ENCODE measurements at places on chromosomes 12 and 14.

DNA sequence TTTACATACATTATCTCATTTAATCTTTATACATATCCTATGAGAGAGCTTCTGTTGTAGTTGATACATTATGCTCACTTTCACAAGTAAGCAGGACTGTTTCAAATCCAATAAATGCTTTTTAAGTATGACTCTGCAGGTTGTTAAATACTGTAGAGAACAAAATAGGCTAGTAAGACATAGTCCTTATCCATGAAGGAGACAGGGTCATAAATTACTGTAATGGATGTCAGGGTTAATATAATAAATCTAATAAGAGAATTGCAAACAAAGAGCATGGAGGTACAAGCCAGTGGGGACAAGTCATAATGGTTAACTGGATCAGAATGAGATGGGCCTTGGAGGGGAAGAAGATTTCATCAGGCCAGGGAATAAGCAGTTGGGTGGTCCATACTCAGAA, 303.8 kb upstream of the RGS6 start:
- DNase-seq, result no peak

DNA sequence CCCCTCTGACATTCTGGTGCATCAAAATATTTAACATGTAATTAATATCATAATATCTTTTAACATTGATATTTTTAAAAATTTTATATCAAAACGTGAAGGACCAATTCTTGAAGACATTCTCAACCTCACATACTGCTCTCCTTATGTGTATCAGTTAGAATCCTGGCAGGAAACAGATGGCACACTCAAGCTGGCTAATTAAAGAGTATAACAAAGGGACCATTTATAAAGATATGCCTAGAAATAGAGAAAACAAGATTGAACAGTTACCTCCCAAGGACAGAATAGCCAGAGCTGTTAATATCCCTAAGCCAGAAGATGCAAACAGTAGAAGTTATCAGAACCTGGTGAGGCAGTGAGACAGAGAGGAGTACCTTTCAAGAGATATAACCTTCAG, 368.7 kb downstream of the NELL2 start:
- no peak for DNase-seq

DNA sequence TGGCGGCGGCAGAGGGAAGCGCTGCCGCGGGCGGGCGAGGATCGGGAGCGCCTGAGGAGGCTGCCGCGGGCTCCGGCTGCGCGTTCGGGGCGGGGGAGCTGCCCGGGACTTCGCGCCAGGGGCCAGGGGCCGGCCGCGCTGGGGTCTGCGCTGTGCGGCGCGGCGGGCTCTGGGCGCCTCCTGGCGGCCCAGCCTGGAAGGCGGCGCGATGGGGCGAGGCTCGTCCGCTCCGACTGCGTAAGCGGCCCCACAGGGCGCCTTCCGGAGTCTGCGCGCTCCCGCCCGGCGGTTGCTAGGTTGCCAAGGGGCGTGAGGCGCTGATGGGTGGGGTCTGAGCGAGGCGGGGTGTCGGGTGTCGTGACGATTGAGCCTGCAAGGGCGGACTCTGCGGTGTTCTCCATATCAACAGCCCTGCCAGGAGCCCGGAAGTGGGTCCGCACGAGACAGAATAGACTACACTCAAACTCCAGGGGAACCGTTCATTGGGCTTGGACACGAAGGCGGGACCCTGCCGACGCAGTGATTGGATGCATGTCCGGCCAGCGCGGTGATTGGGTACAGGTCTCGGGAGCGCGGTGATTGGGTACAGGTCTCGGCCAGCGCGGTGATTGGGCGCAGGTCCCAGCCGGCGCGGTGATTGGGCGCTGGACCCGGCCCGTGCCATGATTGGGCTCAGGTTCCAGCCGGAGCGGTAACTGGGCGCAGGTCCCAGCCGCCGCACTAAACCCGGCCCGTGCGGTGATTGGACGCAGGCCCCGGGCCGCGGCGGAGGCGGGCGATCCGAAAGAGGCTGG, at the start of gene TEDC1:
Gene TEDC1, plus strand, starts transcription at position 675 of the 794 bp plus-strand sequence. CDS start 130 bp downstream, outside the sequence.
- peak; percentile 100 for DNase-seq

GRCh38 chr12:54988402-54989054, 4.0 kb upstream of the TESPA1 start:
- DNase-seq, result peak; percentile 6

DNA sequence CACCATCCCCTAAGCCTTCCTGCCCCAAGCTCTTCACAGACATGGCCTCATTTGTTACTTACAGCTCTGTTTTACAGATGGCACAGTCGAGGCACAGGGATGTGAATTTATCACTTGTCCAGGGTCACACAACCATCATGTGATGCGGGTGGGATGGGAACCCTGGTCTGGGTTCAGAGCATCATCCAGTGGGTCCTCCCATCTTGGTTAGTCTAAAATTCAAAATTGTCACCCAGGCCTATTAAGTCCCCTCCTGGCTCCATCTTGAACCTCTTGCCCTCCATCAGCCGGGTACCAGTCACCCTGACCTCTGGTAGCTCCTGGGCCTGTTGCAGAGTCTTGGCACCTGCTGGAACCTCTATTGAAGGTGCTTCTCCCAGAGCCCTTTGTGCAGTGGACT, 52.9 kb downstream of the ACACB start:
- no peak for DNase-seq

DNA sequence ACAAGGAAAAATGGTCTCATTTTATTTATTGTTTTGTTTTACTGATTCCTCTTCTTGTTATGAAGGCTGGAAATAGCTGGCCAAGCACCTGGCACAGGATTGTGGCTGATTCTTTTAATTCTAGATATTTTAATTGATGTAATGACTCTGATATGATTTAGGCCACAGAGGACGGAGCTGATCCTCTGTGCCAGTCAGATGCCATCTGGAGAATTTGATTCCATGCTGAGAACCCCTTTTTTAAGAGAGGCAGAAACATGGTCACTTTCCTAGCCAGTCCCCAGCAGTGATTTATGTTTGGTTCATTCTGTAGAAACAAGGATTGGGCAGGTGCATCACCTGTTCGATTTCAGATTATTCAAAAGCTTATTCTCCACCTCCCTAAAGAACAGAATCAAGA, 77.6 kb downstream of the STAB2 start:
- no peak for DNase-seq

GRCh38 chr12:70794131-70794530, 126.4 kb downstream of the PTPRR start:
- DNase-seq, result no peak

- no peak for DNase-seq
Observed at GRCh38 chr12:91562476-91562875, 379.9 kb upstream of the DCN start.

GRCh38 chr12:69687390-69687789, 11.7 kb downstream of the BEST3 start:
- no peak for DNase-seq

GRCh38 chr14:96151242-96151641, 53.4 kb upstream of the BDKRB2 start:
- no peak for DNase-seq
